Stimulated activated CD4-positive, alpha-beta T cell treated with anti-CD3 and anti-CD28 coated beads, TNF-alpha, amount 100 ng/mL, for 48 hours (primary cell): ENCODE measurements at places on chromosomes 12 and 14.

- no peak for DNase-seq
Measured at GRCh38 chr14:67973436-67973835, 153.9 kb downstream of the RAD51B start.

DNA sequence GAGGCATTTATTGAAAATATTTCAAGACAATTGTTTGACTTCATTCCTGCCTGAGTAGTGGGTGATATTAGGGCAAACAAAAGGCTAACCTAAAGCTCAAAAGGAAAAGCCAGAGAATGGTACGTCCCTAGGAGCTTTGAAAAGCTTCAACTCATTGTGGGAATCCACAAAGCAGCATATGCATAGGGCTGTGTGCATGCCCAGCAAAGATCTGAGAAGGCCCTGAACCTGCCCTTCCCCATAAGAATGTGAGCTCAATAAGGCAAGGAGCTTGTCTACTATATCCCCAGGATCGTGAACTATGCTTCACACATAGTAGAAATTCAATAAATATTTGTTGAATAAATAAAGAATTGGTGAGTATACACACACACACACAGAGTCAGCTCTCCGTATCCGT, 19.1 kb upstream of the RAD52 start:
- no peak for DNase-seq

- DNase-seq: no peak
Measured at GRCh38 chr14:23112359-23113178, 6.5 kb downstream of the CEBPE start.

DNA sequence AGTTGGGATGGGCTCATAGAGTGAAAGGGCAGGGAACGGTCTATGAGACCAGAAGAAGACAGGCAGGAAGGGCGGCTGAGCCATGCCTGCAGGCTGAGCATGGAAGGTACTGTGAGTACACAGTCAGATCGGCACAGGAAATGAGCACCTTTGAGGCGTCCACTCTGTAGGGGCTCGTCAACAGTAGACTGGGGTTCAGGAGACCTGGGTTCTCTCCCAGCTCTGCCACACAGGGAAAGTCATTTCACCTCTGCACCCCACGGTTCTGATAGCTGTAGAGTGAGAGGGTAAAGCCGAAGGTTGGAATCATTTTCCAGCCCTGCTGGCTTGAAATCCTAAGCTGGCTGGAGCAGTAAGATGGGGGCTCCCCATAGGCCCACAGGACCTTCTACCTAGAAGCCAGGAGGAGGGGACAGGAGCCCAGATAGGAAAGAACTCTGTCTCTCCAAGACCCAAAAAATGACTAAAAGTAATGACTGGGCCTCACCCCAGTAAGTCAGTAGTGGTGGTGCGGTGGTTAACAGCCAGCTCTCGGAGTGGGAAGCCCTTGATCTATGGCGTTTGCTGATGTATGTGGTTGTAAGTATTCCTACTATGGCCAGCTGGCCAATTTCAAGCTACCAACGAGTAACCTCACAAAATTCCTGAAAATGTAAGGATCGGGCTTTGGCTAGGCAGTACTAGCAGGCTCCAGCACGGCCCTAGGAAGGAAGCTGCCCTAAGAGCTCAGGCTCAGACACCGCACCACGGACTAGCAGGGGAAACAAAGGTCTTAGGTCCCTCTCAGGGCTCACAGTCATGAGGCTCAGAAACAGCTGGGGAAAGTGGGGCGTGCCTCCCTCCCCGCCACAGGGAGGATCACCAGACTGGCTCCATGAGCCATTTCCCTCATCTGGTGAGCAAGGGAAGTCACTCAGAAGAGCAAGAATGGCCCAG, 10.3 kb upstream of the CD27 start:
- no peak for DNase-seq
